T follicular helper cell (primary cell): ENCODE measurements at places on chromosomes 13 and 19.

- no peak for DNase-seq
Measured at GRCh38 chr13:76796851-76797250, 89.4 kb downstream of the KCTD12 start.

DNA sequence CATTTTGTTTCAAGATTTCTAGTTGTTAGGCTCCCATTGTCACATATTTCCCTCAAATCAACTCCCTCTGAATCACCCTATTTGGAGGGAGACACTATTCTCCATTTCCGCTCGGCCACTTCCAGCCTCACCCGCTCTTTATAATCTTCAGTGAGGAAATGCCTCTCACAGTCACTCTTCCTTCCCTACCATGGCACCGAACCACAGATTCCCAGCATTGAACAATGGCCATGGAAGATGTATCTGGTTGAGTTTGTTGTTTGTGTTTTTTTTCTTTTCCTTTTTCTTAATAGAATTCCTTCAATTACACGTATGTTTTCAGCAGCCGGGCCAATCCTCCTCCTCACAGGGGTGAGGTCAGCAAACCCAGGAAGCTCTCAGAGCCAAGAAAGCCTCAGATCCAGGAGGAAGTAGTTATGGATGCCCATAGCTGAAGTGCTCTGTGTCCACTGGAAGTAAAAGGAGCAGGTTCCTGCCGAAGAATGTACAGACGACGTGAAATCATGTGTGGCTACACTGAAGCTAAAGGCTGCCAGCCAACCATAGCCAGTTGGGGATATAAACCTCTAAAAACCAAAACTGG lies 472.1 kb downstream of the FOXO1 start:
- DNase-seq = no peak

DNA sequence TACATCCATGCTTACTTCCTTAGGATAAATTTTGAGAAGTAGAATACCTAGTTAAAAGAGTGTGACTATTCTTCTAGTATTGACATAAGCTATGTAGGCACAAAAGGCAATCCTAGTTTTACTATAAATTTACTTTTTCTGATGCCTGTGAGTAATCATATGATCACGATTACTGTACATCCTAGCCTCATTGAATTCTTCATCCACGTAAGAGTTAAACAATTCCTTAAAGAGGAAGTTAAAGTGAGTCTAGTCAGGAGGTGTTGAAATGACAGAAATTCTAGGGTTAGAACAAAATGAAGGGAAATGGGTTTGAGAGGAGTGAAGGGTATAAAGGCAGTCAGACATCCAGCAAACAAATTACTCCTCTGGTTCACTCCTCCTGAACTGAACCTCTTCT lies at the start of gene ACOD1:
ACOD1 (plus strand) TSS at position 363 of the 400 bp plus-strand sequence. CDS start 48 bp downstream, outside the sequence.
- no peak for DNase-seq

- DNase-seq = no peak
Measured at GRCh38 chr13:103100830-103101229, 34.6 kb upstream of the SLC10A2 start.
